Breast epithelium (tissue), 4 donors: ENCODE measurements at places on chromosomes 5 and 9.
A peak's percentile ranks its signal among the peaks of the same experiment; 100 is the strongest.

- H3K27ac ChIP-seq, result no peak overlapping the region
- no peaks in the 10 kb centered on the region for H3K36me3 ChIP-seq
- H3K4me3 ChIP-seq, result no peak overlapping the region
- H3K4me1 ChIP-seq, result no peaks in the 10 kb centered on the region
Observed at GRCh38 chr5:146820987-146821386, 57.6 kb downstream of the PPP2R2B start.

DNA sequence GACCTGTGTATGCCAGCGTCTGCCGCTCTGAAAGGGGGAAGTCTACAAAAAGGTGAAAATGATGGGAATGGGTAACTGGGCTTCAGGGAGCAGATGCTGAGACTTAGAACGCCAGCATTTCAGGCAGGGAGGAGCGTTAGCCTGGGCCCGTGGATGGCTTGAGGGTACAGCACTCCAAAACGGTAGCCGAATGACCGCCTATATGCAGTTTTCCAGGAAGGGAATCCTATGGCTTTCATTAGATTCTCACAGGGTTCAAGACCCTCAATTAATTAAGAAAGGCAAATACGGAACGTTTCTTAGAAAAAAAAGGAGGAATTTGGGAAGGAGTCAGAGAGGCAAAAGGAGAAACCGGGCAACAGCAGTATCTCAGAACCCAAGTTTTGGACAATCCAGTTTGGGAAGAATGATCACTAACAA lies 639 bp downstream of the AMACR start:
- DNase-seq, result no peak
- H3K4me3 ChIP-seq, result peak overlapping the region; percentile 74
- H3K4me1 ChIP-seq, result no peaks in the 10 kb centered on the region
- H3K36me3 ChIP-seq, result no peaks in the 10 kb centered on the region
- no peaks in the 10 kb centered on the region for H3K27me3 ChIP-seq

GRCh38 chr5:115850744-115851416 lies 9.1 kb downstream of the AP3S1 start:
- no peak for DNase-seq
- no peak overlapping the region for H3K4me3 ChIP-seq
- H3K27me3 ChIP-seq, result no peaks in the 10 kb centered on the region
- H3K36me3 ChIP-seq, result no peaks in the 10 kb centered on the region
- H3K4me1 ChIP-seq, result peaks cover 4% of the 10 kb centered on the region
- no peak overlapping the region for H3K27ac ChIP-seq

GRCh38 chr5:179879003-179879689 lies 20.5 kb upstream of the MRNIP start:
- peaks cover 10% of the 10 kb centered on the region for H3K36me3 ChIP-seq
- no peaks in the 10 kb centered on the region for H3K4me1 ChIP-seq
- H3K27me3 ChIP-seq, result no peaks in the 10 kb centered on the region
- DNase-seq, result peak; percentile 31
- H3K27ac ChIP-seq, result no peak overlapping the region

DNA sequence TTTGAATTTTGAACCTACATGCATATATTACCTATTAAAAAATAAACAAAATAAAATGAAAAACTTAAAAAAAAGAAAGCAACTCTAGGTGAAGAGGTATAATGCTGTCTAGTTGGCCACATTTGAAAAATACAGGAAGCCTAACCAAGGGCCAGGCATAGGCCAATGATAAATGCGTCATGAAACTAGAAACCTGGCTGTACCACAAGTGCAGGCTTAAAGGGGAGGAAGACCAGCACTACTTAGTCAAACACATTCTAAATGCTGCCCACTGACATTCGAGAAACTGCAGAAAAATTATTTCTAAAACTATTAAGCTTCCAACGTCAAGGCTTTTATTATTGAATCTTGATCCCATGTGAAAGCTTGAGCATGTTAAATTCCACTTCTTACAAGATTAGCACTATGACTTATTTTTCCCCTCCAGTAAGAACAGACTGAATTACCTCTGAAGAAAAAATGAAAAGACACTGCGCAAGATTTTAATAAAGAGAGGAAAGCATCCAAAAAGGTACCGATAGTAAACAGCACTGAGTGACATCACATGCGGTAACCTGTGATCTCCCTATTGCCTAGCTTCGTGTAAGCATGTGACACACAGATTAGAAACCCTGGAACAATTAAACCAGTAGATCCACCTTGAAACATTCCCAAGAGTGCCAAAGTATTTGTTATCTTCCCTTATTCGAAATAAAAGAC lies 16.2 kb downstream of the CDC14B start:
- no peaks in the 10 kb centered on the region for H3K4me1 ChIP-seq
- DNase-seq, result no peak
- peak overlapping the region; percentile 50 for H3K27ac ChIP-seq
- peak overlapping the region; percentile 5 for H3K4me3 ChIP-seq

DNA sequence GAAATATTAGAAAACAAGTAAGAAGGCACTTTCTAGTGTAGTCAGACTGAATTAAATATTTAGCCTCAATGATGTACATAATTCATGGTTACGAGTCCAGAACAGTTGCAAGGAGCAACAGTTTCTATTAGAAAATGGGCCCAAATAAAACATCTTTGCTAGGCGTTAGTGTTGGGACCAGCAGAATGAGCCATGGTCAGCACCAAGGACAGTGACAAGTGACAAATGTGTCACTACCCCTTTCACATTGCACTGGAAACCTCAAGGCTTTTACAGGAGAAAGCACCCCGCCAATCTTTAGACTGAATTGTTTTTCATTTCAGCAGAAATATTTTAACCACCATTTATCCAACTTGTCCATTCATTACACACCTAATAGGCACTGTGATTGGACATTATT lies 301.3 kb upstream of the ADCY2 start:
- H3K4me3 ChIP-seq, result no peak overlapping the region
- no peaks in the 10 kb centered on the region for H3K27me3 ChIP-seq
- H3K27ac ChIP-seq, result no peak overlapping the region
- no peak for DNase-seq
- H3K4me1 ChIP-seq, result no peaks in the 10 kb centered on the region
